ENCODE measurements at places on chromosomes 12 and 14. TPM values are rescaled to one million over a fixed set of nuclear protein-coding genes. Genes with fewer than 3 reads are reported as not detected.

The BDKRB1 gene
- 3.4 TPM for total RNA-seq

GRCh38 chr12:31951008-31951407 lies 8.2 kb upstream of the RESF1 start:
- H3K27ac ChIP-seq, result no peak overlapping the region
- H3K36me3 ChIP-seq, result no peaks in the 10 kb centered on the region
- DNase-seq, result no peak
- H3K4me1 ChIP-seq, result no peaks in the 10 kb centered on the region
- H3K4me3 ChIP-seq, result no peak overlapping the region

GRCh38 chr12:91307957-91308670 lies 125.5 kb upstream of the DCN start:
- DNase-seq, result no peak
- H3K4me3 ChIP-seq, result no peak overlapping the region

- no peaks in the 10 kb centered on the region for H3K27me3 ChIP-seq
- DNase-seq, result no peak
- H3K4me3 ChIP-seq, result no peak overlapping the region
- H3K27ac ChIP-seq, result no peak overlapping the region
- no peaks in the 10 kb centered on the region for H3K4me1 ChIP-seq
Observed at GRCh38 chr14:80215756-80216581, 4.7 kb upstream of the DIO2 start.

The KRT85 gene
- 0.74 TPM for total RNA-seq

GRCh38 chr12:93589081-93589480 lies 16.6 kb downstream of the SOCS2 start:
- no peak for DNase-seq
- H3K4me3 ChIP-seq, result no peak overlapping the region
- H3K4me1 ChIP-seq, result peaks cover 7% of the 10 kb centered on the region
- H3K27ac ChIP-seq, result no peak overlapping the region
- no peaks in the 10 kb centered on the region for H3K36me3 ChIP-seq

DNA sequence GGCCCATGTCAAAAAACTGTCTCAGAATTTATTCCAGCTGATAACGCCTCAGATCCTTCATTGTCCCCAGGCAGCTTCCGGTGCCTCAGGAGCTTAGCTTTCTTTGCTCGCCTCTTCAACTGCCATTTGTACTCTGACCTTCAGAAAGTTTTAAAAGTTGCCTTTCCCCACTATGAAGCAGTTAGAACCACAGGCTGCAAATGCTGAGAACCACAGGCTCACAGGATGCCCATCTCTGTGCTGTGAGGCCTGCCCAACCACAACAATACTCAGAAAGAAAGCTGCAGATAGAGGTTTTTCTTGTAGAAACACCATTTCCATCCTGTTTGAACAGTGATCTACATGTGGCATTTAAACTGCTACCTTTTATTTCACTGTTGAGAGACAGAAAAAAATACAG lies 131.1 kb downstream of the PRKCH start:
- H3K4me3 ChIP-seq, result no peak overlapping the region
- no peaks in the 10 kb centered on the region for H3K27me3 ChIP-seq
- no peaks in the 10 kb centered on the region for H3K4me1 ChIP-seq
- no peak overlapping the region for H3K27ac ChIP-seq
- H3K36me3 ChIP-seq, result no peaks in the 10 kb centered on the region

- no peaks in the 10 kb centered on the region for H3K4me1 ChIP-seq
- H3K27me3 ChIP-seq, result no peaks in the 10 kb centered on the region
- no peaks in the 10 kb centered on the region for H3K36me3 ChIP-seq
- no peak for DNase-seq
- no peak overlapping the region for H3K4me3 ChIP-seq
- H3K27ac ChIP-seq, result no peak overlapping the region
Observed at GRCh38 chr12:4720637-4720995, 416 bp downstream of the GALNT8 start.

DNA sequence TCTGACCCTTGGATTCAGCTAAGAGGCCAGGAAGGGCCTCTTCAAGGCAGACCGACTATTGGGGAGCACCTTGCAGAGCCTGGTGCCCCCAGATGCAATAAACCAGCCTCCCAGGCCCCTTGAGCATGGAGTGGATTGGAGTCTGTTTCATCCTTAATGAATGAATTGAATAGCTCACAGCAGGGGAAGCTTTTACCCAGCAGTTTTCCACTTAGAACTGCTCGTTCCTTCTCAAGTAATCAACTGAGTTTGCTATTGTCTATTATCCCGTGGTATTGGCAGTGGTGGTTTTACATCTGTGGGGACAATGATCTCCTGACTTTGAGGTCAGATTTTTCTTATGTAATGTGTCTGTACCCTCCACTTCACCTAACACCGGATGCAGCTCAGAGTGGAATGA lies 197.6 kb downstream of the AACS start:
- H3K27me3 ChIP-seq, result no peaks in the 10 kb centered on the region
- H3K4me1 ChIP-seq, result no peaks in the 10 kb centered on the region
- H3K36me3 ChIP-seq, result no peaks in the 10 kb centered on the region
